Hepatic stellate cell (primary cell): ENCODE measurements at places on chromosomes 2 and 18.

DNA sequence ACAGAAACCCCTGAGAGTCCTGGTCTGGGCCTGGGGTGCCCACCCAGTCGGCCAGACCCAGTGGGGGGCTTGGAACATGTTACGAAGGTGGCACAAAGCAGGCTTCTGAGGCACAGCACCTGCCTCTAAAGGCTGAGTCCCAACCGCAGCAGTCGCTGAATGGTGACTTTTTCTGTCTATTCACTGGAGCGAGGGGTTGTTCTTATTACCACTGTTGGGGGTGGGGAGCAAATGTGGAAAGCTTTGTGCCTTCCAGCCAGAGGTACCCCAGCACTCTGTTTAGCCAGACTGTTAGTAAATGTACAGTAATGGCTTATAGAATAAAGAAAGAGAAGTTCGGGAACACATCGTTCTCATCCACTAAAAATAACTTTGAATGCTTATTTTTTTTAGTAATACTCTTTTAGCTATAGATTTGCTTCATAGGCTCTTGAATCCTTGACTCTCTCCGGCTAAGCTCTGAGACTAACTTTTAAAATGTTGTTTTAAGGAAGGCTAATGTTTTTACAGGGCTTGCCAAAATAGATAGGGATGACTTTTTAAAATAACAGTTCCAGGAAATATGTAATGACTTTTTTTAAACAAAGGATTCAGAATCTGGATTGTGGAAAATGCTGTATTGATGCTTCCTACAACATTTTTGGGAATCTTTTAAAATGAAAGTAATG lies 23.4 kb upstream of the PTPN2 start:
- DNase-seq: peak; percentile 74

DNA sequence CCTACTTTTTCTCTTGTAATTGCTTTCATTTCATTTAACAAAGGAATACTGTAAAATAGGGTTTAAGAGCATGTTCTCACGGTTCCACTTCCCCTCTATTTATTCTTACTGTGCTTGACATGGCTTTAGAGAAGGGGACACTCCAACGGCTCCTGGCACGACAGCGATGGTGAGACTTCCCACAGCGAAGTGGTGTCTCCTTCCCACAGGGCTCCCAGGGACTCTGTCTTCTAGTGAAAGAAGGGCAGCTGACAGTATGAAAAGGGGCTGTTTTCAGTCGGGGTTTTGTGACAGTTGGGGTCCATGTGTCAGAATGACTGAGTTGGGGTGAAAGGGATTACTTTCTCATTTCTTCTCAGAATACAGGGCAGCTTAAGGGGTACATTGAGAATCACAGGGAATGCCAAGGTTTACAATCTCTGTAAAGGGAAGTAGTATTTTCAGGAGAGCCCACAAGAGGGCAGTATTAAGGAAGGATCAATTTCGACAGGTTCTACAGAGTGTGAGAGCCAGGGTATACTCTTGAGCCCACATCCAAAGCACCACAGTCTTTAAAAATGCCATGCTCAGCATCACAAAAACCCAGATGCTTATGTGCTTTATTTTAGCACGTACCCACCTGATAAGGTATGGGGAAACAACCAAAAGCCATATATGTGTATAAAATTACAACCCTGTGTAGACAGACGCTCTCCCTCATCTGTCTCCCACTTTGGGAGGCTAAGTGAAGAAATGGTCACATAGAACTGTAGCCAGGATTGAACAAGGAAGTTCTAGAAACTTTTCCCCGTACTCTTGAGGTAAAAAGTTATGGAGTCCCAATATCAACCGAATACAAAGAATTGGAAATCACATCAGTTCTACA lies 31.3 kb upstream of the RAPGEF4 start:
- DNase-seq: peak; percentile 47

GRCh38 chr18:48719974-48720654 lies 181.3 kb downstream of the CTIF start:
- peak; percentile 70 for DNase-seq

GRCh38 chr2:130890941-130891669 lies 54.4 kb downstream of the ARHGEF4 start:
- no peak for DNase-seq

GRCh38 chr18:45997700-45998151 lies 30.6 kb upstream of the EPG5 start:
- no peak for DNase-seq

GRCh38 chr2:224407241-224407701 lies 5.4 kb upstream of the FAM124B start:
- DNase-seq: no peak

- no peak for DNase-seq
Measured at GRCh38 chr2:241067501-241068135, 34.5 kb downstream of the MTERF4 start.

- no peak for DNase-seq
Measured at GRCh38 chr18:48543228-48543627, 4.4 kb downstream of the CTIF start.

- no peak for DNase-seq
Measured at GRCh38 chr2:42168459-42169099, 574 bp upstream of the EML4 start.

GRCh38 chr18:10111191-10111590 lies 197.4 kb downstream of the VAPA start:
- no peak for DNase-seq

GRCh38 chr2:152510621-152511020 lies 175.6 kb downstream of the FMNL2 start:
- no peak for DNase-seq

GRCh38 chr2:179440642-179441251 lies 176.1 kb upstream of the SESTD1 start:
- DNase-seq: peak; percentile 13

DNA sequence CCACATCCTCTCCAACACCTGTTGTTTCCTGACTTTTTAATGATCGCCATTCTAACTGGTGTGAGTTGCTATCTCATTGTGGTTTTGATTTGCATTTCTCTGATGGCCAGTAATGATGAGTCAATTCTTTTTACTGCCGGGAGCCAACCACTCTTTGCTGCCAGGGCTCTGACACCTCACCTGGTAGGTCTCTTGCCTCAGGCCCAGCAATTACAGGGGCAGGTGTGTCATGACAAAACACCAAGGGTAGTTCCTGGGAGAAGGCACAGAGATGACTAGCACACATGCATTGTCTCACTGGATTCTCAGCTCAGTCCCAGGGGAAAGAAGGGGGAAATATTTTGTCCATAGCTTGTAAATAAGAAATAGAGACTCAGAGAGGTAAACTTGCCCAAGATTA lies 122.3 kb downstream of the CHST9 start:
- no peak for DNase-seq

GRCh38 chr2:97739893-97740245 lies 26.5 kb downstream of the ZAP70 start:
- no peak for DNase-seq

- no peak for DNase-seq
Measured at GRCh38 chr18:8350628-8351027, 258.6 kb upstream of the RAB12 start.

DNA sequence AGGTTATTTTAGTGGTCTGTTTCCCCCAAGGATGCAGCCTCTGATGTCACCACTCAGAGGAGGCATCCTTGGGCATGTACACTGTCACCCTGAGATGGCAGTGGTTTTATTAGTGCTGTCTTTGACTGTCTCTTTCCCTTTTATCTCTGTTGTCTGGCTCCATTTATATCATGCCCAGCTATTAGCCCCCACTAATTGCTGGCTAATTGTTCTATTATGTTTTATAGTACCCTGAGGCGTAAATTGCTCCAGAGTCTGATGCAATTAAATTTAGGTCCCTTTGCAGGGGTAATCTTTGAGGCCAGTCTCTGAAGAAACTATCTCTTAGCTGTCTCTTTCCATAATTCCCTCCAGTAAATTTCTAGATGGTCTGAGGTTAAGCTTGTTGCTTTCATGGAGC lies 301.0 kb upstream of the KLHL29 start:
- no peak for DNase-seq

- no peak for DNase-seq
Measured at GRCh38 chr2:241317391-241317790, 1.7 kb downstream of the SEPTIN2 start.

DNA sequence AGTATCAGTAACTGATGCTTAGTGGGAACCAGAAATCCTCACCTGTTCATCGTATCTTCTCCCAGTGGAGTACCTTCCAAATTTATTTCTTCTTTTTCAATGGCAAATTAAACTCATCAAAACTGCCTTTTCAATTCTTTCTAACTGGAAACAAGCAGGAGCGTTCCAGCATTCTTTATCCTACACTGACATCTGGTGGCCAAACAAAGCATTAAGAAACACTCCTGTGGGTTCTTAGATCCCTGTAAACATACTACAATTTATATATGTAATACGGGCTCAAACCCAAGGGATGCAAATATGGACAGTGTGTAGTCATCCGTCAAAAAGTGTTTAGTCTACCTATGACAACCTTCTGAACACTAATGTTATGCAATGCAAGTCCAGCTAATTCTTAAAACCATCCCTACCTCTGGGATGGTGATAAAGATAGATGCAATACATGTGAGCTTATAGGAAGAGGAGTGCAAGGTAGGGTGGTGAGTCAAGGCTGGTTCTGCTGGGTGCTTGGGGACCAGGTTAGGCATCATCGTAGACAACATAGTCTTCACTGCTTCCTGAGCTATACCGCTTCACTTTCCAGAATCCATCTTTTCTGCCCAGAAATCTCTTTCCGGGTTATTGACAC lies 375.0 kb downstream of the CTNNA2 start:
- DNase-seq: peak; percentile 29

- no peak for DNase-seq
Measured at GRCh38 chr2:162153608-162154224, 1.7 kb upstream of the GCG start.

- no peak for DNase-seq
Measured at GRCh38 chr2:207813942-207814341, 44.2 kb upstream of the FZD5 start.

DNA sequence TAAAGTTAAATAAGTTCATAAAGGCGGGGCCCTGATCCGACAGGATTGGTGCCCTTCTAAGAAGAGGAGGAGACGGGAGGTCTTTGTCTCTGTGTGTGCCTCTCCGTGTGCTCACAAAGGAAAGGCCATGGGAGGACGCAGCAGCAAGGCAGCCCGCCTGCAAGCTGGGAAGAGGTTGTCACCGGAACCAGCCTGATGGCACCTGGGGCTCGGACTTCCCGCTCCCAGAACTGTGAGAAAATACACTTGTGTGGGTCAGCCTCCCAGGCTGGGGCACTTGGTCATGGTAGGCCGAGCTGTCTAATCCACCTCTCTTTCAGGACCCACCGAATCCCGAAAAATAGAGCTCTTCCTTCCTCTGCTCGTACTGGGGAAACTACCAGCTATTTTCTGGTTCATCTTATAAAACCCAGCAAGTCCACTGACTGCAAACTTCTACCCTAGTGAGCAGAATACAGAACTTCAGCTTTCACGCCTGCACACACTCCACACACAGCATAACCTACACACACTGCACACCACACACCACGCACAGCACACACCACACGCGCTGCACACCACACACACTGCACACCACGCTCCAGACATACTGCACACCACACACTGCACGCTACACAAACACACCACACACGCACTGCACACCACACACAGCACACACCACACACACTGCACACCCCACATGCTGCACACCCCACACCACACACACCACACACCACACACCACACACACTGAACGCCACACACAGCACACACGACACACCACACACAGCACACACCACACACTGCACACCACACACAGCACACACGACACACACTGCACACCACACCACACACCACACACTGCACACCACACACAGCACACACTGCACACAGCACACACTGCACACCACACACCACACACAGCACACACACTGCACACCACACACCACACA lies 58.1 kb downstream of the ASB1 start:
- no peak for DNase-seq

DNA sequence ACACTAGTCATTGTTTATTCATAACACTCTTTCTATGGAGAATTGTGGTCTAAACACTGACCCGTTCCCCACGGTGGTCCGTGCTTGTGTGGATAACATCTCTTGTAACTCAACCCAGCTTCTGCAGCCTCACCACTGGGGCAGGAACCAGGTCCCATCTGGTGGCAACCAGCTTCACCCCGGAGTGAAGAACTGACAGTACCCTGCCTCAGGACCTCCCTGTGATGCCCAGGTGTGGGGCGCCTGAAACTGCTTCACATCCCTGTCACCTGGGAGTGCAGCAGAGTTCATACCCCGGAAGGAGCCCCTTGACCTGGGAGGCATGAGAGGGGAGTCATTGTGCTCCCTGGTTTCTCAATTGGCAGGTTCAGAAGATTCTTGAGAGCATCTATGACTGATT lies 81.1 kb downstream of the LONRF2 start:
- no peak for DNase-seq

GRCh38 chr2:123648016-123648415 lies 377.1 kb upstream of the CNTNAP5 start:
- no peak for DNase-seq

DNA sequence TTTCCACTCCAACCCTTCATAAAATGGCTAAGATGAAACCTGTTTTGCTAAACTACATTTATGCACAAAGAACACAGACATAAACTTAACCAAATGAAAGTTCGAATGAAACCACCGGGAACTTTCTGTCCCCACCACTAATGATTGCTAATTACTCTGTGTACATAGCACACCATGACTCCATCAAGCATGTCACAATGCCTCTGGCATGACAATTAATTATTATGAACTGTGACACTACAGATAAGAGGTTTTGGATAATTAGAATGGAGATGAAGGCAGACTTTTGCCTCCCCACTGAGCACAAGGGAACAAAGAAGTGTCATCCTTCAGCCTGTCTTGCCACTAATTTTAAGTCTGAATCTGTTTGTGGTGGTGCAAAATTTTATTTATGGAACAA lies 1.5 kb downstream of the DAPL1 start:
- DNase-seq: no peak

- no peak for DNase-seq
Measured at GRCh38 chr2:187890690-187891089, 336.5 kb upstream of the TFPI start.

- DNase-seq: no peak
Measured at GRCh38 chr2:75598589-75599155, 37.9 kb upstream of the EVA1A start.

GRCh38 chr2:12774395-12774727 lies 57.6 kb downstream of the TRIB2 start:
- peak; percentile 22 for DNase-seq

DNA sequence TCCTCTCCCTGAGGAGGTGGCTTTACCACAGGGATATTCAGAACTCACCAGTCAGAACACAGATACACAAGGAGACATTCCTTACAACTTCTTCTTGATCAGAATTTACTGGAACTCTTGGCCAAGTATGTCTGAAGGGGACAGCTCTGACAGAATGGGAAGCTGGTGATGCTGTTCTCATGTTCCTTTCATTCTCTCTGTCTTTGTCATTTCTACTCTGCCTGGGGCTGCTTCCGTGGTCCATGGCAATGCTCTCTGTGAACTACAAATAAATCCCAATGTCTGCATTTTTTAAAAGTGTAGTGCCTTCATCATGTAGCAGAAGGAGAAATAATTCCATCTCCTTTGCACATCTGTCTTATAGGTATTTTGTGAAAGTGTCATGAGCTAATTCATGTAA lies 730.3 kb downstream of the CNTNAP5 start:
- DNase-seq: no peak

- DNase-seq: no peak
Measured at GRCh38 chr2:8638327-8638726, 43.5 kb upstream of the ID2 start.
